Upper lobe of right lung (tissue), 1 donor: ENCODE measurements at places on chromosomes 12 and 14.

GRCh38 chr12:108620236-108620879 is 13.3 kb downstream of the SELPLG start:
- DNase-seq: no peak
- no peak overlapping the region for H3K4me3 ChIP-seq
- H3K27me3 ChIP-seq: no peaks in the 10 kb centered on the region

DNA sequence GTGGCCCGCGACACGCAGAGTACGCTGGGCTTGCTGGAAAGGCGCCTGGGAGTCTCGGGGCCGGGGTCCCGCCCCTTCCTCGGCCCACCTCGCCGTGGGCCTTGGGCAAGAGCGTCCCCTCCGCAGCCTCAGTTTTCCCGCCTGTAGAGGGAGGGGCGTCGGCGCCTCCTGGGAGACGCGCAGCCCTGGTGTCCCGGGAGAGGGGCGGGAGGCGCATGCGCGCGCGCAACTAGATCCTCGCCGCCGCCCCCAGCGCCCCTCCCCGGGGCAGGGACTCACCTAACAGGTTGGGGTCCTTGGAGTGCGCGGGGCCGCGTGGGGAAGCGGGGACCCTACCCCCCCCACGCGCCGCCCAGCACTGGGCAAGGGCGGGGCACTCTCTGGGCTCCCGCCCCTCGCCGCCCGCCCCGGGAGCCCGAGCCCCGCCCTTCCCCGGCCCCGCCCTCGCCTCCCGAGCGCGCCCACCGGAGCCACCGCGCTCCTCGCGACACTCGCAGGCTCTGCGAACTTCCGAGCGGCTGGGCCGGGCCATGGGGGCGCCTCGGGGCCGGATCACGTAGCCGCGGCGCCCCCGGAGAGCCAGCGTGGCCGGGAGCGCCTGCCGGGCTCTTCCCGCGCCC is at the start of gene KIF26A:
Gene KIF26A (plus strand): TSS at position 490 of the 620 bp plus-strand sequence. CDS start 136 bp downstream, outside the sequence.
- peak; percentile 69 for DNase-seq
- no peaks in the 10 kb centered on the region for H3K36me3 ChIP-seq
- peaks cover 30% of the 10 kb centered on the region for H3K4me1 ChIP-seq
- peaks cover 68% of the 10 kb centered on the region for H3K27me3 ChIP-seq
- H3K4me3 ChIP-seq: peak within 1 kb of the TSS; percentile 55
- H3K27ac ChIP-seq: no peak within 1 kb of the TSS

- no peaks in the 10 kb centered on the region for H3K4me1 ChIP-seq
- no peaks in the 10 kb centered on the region for H3K36me3 ChIP-seq
These were observed 24.3 kb downstream of the DLK1 start for GRCh38 chr14:100750762-100751699.

GRCh38 chr14:49550286-49551184 is 35.6 kb downstream of the RPS29 start:
- no peaks in the 10 kb centered on the region for H3K4me1 ChIP-seq
- H3K36me3 ChIP-seq: no peaks in the 10 kb centered on the region
- no peak overlapping the region for H3K4me3 ChIP-seq
- H3K27me3 ChIP-seq: no peaks in the 10 kb centered on the region
- H3K27ac ChIP-seq: no peak overlapping the region
- DNase-seq: no peak

- peaks cover 33% of the 10 kb centered on the region for H3K4me1 ChIP-seq
- H3K4me3 ChIP-seq: no peak overlapping the region
- DNase-seq: no peak
- no peak overlapping the region for H3K27ac ChIP-seq
- H3K36me3 ChIP-seq: no peaks in the 10 kb centered on the region
These were observed 13.2 kb downstream of the STK38L start for GRCh38 chr12:27257104-27257843.

- H3K4me1 ChIP-seq: peaks cover 9% of the 10 kb centered on the region
- peaks cover 59% of the 10 kb centered on the region for H3K36me3 ChIP-seq
- DNase-seq: no peak
- H3K27ac ChIP-seq: peak overlapping the region; percentile 17
- H3K27me3 ChIP-seq: no peaks in the 10 kb centered on the region
These were observed 133.2 kb downstream of the PRKCH start for GRCh38 chr14:61454545-61454944.

DNA sequence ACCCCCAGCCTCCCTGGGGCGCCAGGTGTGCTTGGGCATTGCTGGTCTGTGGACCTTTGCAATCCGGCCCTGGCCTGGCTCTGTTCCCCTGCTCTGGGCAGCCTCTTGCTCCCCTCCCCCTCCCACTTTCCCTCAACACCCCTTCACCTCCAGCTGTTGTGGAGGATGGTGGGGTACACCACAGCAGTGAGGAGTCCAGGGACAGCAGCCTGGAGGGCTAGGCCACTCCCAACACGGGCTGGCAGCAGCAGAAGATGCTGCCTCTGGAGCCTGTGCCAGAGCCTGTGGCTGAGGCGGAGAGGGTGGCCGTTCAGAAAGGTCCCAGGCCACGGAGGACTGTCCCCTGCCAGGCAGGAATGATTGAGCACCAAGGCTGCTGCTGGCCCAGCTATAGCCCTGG is 7.6 kb downstream of the ZBTB42 start:
- no peaks in the 10 kb centered on the region for H3K36me3 ChIP-seq
- no peak overlapping the region for H3K4me3 ChIP-seq
- DNase-seq: peak; percentile 44

GRCh38 chr12:30211743-30212142 is 428.0 kb upstream of the TMTC1 start:
- H3K27me3 ChIP-seq: no peaks in the 10 kb centered on the region
- no peak overlapping the region for H3K4me3 ChIP-seq
- H3K36me3 ChIP-seq: no peaks in the 10 kb centered on the region
- no peak overlapping the region for H3K27ac ChIP-seq

DNA sequence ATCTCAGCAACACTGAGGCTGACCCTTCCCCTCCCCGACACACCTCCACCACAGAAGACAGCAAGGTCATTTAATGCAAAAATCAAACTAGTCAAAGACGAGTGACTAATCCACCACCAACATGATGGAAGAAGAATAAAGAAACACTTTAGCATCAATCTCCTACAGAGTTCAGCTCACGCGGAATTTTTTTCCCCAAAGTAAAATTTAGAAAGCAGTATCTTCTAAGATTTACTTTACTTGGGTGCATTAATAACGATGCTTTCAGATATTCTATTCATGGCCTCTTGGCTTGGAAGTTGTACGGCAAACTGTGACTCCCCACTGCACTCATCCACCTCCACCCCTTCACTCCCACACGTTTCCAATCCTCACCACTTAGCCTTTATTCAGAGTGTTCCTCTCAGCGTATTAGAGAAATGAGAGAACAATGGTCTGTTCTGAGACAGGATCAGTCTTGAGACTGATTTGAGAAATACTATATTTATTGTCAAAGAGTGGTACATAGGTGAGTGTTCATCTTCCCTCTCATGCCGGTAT is 1.9 kb downstream of the EGLN3 start:
- H3K27ac ChIP-seq: no peak overlapping the region
- peaks cover 9% of the 10 kb centered on the region for H3K4me1 ChIP-seq

- H3K27ac ChIP-seq: no peak overlapping the region
- DNase-seq: no peak
- no peaks in the 10 kb centered on the region for H3K4me1 ChIP-seq
- no peak overlapping the region for H3K4me3 ChIP-seq
- H3K36me3 ChIP-seq: no peaks in the 10 kb centered on the region
These were observed 854.9 kb downstream of the RPS29 start for GRCh38 chr14:48731260-48731659.

DNA sequence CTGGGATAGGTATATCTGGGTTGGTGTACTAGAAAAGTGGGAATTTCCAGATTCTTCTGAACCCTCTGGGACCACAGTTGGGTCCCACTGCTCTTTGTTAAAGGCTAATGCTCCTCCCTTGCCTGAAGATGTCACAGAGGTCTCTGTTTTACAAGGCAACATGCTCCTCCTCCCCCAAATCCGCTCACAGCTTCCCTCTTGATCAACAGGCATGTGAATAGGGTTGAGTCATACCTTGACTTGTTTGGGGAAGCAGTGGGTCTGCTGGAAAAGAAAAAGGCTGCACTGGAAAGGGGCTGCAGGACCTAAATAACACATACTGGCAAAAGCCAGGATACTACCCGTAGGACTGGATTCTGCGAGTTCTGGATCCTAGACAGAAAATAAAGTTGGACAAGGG is 165.4 kb upstream of the TMEM260 start:
- no peaks in the 10 kb centered on the region for H3K27me3 ChIP-seq
- no peak overlapping the region for H3K27ac ChIP-seq
- no peak overlapping the region for H3K4me3 ChIP-seq
- H3K36me3 ChIP-seq: no peaks in the 10 kb centered on the region
- no peaks in the 10 kb centered on the region for H3K4me1 ChIP-seq

- no peak overlapping the region for H3K27ac ChIP-seq
- H3K4me1 ChIP-seq: no peaks in the 10 kb centered on the region
- no peak for DNase-seq
- H3K27me3 ChIP-seq: no peaks in the 10 kb centered on the region
These were observed 728.7 kb downstream of the GALC start for GRCh38 chr14:87264272-87264785.

GRCh38 chr12:92495108-92495507 is 207.7 kb upstream of the PLEKHG7 start:
- no peak overlapping the region for H3K27ac ChIP-seq
- no peak for DNase-seq
- H3K4me1 ChIP-seq: no peaks in the 10 kb centered on the region
- no peaks in the 10 kb centered on the region for H3K36me3 ChIP-seq
